Renal pelvis (tissue), 12 donors: ENCODE measurements at places on chromosomes 2 and 18. TPM values are rescaled to one million over a fixed set of nuclear protein-coding genes. Genes with fewer than 3 reads are reported as not detected.
A peak's percentile ranks its signal among the peaks of the same experiment; 100 is the strongest.

DNA sequence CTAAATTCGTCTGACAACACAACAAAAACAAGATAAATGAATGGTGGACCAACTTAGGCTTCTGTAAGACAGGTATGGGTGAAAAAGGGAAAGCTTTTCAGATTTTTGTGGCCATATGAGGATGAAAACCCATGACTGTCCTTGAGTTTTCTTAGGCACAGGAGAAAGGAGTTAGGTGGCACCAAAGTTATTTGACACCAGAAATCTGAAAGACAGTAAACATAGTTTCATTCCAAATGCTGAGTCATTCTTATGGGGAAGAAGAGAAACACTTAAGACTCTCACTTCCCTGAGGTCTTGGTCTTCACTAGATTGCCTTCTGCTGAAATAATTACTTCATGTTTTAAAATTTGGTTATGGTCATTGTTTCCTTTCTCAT lies 5.2 kb upstream of the GPD2 start:
- DNase-seq, result no peak

DNA sequence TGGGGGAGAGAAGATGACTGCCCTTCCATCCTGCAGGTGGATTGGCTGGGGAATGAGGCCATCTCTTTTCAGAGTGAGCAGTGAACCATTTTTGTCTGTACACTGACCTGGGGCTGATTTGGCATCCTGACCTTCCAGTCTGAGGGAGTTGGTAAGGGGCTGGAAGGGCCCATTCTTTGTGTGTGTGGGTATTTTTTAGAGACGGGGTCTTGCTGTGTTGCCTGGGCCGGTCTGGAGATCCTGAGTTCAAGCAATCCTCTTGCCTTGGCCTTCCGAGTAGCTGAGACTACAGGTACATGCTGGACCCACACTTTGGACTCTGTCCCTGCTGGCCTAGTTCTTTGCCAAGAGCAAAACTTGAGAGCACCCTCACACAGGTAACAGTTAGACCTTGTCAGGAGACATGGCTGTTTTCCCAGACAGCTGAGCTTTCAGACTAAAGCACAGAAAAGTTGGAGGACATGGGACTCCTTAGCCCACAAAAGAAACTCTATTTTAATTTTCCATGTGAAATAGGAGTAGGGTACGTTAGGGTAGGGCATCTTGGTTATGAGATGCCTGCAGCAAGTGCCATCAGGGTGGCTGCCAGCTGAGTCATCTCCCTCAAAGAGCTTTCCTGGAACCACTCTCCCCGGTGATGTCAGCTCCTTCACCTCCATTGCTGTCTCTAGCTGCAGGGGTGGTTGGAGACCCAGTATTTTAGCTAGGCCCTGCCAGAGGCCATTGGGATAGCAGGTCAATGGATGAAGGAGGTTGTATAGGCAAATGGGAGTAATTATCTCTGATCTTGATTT lies 60.7 kb downstream of the DGKD start:
- no peak for DNase-seq

DNA sequence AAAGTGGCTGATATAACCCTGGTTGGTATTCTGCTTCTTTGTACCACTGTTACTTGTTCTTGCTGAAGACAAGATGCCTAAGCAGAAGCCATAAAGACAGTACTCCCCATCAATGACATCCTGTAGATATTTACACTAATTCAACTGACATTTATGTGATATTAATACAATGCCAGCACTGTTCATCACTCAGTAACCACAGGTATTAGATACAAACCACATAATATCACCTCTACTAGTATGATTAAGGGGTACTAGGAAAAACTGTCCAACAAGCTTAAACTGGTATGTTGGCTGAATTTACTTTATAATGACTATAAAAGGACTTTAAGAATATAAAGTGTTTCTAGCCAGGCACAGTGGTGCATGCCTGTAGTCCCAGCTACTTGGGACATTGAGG lies 65.8 kb downstream of the RTN4 start:
- no peak for DNase-seq

GRCh38 chr2:205892665-205893259 lies 193.2 kb downstream of the INO80D start:
- DNase-seq, result no peak

- no peak for DNase-seq
Measured at GRCh38 chr18:66640431-66640830, 36.5 kb upstream of the CDH19 start.

DNA sequence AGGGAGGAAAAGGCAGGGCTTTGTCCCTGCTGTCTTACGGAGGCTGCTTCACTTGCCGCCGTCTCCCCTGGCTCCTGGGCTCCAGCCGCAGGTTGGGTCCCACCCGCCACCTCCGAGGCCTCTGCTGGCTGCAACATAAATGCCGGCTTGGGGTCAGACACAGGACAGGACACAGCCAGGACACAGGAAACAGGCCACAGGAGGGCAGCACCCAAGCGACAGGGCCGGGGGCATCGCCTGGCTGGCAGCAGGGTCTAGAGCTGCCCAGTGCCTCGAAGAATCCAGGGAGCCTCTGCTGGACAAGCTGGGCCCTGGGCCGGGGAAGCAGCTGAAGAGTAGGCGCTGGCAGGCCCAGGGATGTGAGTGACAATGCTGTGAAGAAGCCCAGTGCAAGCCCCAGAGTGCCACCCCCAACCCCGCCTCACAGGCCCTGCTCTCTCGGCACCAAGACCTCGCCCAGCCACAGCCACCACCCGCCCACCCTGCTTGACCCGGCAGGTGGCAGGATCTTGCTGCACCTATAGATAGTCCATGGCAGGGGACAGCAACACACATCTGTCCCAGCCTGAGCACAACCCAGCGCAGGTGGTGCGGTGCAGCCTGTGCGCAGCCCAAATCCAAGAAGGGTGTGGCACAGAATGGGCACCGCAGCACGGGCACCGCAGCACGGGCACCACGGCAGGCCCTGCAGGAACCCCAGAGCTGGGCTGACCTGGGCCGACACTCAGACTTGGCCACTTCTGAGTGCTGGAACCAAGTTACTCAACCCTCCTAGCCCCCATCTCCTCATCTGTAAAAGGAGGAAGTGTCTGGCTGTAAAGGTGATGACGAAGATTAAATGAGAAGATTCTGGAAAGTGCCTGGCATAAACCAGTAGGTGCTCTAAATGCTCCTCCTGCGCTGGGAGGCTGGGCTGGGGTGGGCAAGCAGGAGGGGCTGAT lies 55.6 kb downstream of the BIN1 start:
- DNase-seq, result no peak

- no peak for DNase-seq
Measured at GRCh38 chr2:55902971-55903370, 20.6 kb downstream of the EFEMP1 start.

DNA sequence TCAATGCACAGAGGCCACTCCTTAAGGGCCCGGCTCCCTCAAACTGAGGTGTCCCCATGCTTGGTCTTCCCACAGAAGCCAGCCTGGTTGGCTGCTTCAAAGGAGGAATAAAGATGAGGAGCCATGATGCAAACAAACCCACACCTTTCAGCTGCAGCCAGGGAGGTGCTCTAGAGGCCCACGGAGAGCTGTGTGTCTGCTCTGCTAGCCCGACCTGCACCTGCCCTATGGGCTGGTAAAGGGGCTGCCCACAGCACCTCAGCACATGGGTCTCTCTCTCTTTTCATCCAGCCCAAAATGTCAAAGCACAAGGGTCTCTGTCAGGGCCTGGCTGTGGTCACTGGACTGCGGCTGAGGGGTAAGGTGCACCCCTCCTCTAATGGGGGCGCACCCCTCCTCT lies 132.1 kb downstream of the MSH2 start:
- DNase-seq, result no peak

- DNase-seq, result no peak
Measured at GRCh38 chr18:36560187-36560586, 262.7 kb downstream of the FHOD3 start.

DNA sequence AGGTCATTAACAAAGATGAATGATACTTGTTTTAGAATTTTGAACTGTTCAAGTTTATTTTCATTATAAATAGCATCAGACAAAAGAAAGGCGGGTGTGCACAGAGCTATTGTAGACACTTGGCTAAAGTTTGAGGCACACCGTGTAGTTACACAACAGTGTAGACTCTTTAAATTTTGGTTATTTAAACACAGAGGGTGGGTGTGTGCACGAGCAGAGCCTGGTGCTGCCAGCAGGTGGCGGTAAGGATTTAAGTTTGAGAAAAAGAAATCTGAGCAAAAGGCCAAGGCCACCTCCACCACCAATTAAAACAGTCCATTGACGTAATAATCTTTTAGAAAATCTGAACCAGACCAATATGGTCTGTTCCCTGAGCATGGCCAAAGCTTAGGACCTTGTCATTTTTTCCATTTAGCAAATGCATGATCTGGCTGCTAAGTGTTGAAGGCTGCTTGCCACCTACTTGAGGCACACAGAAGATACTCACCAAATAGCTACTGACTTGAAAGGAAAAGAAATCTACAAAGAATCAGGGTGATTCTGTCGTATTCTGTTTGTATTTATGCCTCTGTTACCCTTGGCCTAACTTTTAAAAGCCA lies 14.3 kb downstream of the COPS7B start:
- DNase-seq, result no peak

GRCh38 chr2:45166229-45166890 lies 157.1 kb upstream of the SIX2 start:
- no peak for DNase-seq

GRCh38 chr2:120508567-120509041 lies 162.7 kb downstream of the INHBB start:
- DNase-seq, result no peak

DNA sequence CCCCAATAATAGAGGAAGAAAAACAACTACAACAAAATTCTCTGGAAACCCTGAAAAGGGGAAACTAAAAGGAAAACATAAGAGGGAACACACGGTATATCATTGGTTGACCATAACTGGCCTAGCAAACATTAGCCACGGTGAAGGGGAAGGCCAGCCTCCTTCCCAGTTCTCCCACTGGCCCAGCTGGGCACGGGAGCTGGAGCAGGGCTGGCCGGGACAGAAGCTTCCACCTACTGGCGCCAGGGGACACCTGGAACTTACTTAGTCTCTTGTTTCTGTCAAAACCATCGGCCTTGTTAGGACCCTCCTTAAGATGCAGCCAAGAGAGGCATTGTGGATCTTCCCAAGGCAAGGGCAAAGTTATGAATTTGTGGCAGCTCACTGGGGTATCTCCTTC lies 56.1 kb upstream of the DLGAP1 start:
- no peak for DNase-seq

DNA sequence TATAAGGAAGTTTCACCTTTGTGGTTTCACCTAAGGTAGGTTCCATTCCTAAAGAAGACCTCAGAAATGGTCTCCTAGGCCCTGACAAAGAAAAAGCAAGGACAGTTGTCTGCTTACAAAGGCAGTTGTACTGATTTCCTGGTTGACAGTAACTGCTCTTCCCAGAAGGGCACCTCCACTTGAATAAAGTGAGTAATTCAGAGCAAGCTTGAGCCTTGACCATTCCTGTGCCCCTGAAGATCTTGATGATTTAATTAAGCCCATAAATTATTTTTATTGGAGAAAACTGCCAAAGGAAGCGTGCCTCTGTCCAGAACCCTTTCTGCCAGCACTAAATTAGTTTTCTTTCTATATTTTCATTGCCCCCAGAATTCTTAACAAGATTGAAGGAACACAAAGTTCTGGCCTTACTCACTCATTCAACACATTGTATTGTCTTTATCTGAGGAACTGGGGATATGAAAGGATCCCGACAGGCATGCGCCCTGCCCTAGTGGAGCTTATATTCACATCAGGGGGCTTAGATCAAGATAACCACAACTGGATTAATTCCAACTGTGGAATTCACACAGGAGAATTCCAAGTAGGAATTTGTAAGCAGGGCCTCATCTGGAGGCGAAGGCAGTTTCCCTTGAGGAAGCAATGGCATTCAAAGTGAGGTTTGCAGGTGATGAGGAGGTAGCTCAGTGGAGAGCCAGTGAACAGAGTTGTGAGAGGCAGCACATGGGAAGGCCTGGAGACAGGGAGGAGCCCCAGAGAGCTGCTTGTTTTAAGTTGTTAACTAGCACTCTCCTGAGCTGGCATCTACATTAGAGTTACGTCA lies 21.2 kb downstream of the PTRHD1 start:
- peak; percentile 14 for DNase-seq

- DNase-seq, result no peak
Measured at GRCh38 chr2:186991766-186992417, 142.9 kb upstream of the ZSWIM2 start.

The IL36RN gene
- polyA plus RNA-seq, result not detected

The TDRD15 gene
- 0.03 TPM for polyA plus RNA-seq
